Activated naive CD4-positive, alpha-beta T cell treated with Interleukin-2 at 50 U/mL for 16 hours (primary cell): ENCODE measurements at places on chromosomes 3 and 15.

- DNase-seq, result peak; percentile 72
These were observed 9.4 kb upstream of the MESP1 start for GRCh38 chr15:89760303-89761008.

GRCh38 chr3:108215871-108216270 is 6.4 kb downstream of the IFT57 start:
- no peak for DNase-seq

GRCh38 chr15:71048913-71049675 is 66.2 kb upstream of the THSD4 start:
- DNase-seq, result no peak

DNA sequence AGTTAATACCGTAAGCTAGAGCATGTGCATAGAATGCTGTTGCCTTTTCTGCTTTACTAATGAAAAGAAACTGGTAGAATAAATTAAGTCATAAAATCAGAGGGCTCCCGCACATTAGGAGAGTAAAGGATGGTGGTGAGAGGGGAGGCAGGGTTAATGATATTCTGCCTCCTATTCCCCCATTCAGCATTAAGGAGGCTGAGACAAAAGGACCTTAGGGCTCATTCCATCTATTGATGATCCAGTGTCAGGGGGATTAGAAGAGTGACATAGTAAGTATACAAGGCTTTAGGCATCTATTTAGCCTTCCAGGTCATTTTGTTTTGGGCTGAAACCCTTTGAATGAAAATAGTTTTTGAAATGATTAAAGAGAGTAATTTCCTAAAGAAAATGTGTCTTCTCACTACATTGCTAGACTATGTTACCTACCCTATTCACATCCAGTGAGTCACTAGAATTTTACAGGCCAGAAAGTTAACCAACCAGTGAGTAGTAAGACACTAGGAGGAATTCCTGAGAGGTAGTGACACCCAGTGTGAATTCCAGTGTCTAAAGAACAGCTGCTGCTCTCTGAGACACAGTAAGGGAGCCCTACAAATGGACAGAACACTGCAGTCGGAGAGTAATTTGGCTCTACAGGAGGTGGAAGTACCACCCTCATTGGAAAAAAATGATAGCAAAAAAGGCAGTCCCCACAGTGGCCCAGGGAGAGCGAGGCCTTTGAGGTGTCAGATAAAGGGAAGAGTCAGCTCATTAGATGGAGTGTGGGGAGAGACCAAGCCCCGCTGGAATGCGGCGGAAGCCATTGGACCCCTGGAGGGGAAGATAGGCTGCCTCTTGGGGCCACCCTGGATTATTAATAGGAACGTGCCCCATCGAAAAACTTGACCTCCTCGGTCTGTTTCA is 67.6 kb downstream of the TUSC7 start:
- no peak for DNase-seq

DNA sequence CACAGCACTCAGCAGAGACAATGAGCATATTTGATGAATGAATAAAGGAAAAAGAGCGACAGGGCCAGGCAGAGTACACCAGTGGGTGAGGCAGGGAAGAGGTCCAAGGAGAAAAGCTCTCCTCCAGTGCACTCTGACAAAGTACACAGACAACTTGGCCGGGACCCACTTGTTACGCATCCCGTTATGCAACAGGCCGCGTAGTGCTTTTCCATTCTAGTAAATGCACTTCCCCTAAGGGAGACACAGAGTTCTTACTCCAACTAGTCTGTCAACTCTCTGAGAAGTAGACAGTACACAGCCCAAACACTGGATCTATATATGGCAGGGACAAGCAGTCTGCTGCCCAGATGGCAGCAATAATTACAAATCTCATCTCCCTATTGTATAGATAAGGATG is 18.5 kb downstream of the LARP6 start:
- DNase-seq, result no peak

- no peak for DNase-seq
These were observed 16.4 kb downstream of the PLEKHO2 start for GRCh38 chr15:64858021-64858575.

DNA sequence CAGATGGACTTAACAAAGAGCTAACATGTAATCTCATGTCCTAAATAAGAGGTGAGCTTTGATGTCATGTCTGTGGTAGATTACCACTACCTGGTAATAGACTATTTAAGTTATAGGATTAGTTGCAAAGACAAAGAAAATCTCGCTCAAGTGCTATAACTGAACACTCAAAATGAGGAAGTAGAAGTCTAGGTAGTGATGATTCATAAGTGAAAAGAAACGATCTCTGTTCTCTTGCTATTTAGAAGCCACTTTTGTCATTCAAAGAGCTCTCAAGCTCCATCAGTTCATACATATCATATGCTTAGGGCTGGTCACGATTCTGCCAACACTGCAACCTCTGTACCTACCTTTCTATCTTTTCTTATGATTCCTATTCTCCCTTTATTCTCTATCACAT is 110.9 kb downstream of the EDEM1 start:
- DNase-seq, result no peak

- no peak for DNase-seq
These were observed 1359.8 kb downstream of the ZPLD1 start for GRCh38 chr3:103794656-103795055.

DNA sequence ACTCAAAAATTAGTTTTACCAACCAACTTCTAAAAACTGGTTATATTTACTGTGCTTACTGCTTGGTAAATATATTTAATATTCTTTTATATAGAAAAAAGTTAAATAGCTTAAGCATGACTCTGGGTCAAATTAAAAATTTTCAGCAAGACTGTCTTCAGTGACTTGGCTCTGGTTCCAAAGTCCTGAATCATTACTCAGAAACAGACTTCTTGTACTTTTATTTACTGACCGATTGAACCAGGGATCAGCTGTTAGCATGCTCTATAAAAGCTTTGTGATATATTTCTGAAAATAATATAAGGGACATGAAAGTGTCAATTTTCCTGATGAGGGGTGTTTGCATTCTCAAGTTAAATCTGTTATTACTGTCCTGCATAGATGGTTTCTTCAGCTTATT is 164.3 kb downstream of the MCTP2 start:
- no peak for DNase-seq

- DNase-seq, result no peak
These were observed 24.3 kb downstream of the LMCD1 start for GRCh38 chr3:8525893-8526292.

DNA sequence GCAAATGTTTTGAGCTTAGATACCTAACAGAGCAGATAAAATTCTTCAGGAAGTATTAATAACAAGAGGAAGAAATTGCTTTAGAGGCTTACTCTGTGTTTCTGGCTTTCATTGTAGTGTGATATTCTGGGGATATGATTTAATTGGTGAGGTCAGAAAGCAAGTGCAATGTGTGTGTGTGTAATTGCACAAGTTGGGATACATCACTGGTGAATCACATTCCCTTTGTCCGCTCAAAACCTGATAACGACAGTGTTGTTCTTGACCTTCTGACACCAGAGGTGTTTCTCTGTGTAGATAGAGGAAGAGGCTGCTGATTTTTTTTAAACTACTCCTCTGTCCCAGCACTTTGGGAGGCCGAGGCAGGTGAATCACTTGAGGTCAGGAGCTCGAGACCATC is 161.1 kb downstream of the CACNA2D3 start:
- DNase-seq, result no peak

GRCh38 chr15:98896802-98897732 is 110.5 kb downstream of the PGPEP1L start:
- no peak for DNase-seq

- DNase-seq, result no peak
These were observed 6.8 kb downstream of the PEAK1 start for GRCh38 chr15:77412972-77413698.

DNA sequence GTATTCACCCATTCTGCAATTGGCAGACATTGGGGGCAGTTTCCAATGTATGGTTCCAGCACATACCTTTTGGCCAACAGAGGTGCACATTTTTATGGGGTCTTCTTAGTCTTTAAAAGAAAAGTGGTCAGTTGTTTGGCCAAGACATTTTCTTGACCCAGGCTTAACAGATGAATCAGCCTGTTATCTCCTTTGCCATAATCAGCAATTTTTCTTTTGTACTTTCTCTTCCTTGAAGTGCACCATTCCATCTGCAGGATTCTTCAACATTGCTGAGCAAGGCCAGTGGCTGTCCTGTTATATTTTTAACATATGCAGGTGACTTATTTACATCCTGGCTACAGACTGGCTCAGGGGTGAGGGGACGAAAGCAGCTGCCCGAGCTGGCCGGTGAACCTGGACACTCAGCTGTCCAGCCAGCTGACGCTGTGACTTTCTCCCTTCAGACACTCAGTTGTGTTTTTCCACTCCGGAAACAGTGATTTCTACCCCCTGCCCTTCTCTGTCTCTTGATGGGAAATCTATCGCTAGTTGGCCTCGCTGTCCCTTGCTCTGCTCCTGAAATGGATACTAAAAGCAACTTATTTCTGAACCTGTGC is 96.5 kb upstream of the TNFAIP8L3 start:
- DNase-seq, result no peak

- no peak for DNase-seq
These were observed 238.8 kb upstream of the TLE3 start for GRCh38 chr15:70336425-70337009.

- no peak for DNase-seq
These were observed 33.6 kb downstream of the MCTP2 start for GRCh38 chr15:94265009-94265408.

DNA sequence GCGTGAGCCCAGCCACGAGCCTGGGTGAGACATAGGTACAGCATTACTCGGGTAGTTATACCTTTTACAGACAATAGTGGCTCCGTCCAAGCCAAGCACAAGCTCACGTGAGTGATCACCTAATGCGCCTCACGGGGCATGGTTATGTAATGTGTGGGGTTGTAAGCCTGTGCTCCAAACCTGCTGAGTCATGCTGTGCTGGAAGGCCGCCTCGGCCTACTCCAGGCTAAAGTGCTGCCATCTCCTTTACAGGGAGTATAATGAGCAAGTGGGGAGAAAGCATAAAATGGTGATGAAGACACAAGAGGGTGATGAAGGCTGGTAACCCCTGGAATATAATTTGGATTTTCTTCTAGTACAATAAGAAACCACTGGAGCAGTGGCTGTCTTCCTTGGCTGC is 175.8 kb upstream of the STT3B start:
- DNase-seq, result peak; percentile 3

DNA sequence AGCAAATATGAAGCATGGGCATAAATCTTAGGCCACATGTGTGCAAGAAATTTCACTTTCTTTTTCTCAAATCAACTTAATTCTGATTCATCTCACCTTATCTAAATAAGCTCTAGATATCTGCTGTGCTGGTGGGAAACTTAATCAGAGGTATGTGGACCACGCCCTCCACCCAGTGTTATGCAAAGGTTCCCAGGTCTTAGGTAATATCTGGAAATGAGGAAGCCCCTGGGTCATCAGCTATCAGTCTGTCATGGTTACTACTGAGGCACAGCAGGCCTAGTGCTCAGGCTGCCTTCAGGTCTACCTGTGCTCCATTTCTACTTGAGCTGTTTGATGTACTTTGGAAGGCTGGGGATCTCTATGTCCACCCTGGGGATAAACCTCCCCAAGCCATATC is 134.4 kb upstream of the KCNH8 start:
- DNase-seq, result no peak

DNA sequence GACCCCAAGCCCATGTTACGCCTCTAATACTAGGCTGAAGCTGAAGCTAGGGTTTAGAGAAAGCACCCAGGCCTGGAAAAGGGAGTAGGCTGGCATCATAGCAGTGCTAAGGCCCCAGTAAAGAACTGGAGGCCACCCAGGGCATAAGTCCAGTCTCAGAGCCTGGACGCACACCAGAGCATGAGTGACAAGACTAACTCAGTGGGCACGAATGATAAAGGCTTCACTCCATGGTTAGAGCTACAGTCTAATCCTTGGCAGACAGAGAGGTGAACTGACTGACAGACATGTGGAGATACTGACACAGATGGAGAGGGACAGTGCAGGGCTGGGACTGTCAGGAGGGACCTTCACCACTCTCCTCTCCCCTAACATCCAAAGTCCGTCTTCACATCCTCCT is 139.8 kb downstream of the KCNMB2 start:
- no peak for DNase-seq

- DNase-seq, result no peak
These were observed 185.8 kb upstream of the POU1F1 start for GRCh38 chr3:87462228-87462627.

DNA sequence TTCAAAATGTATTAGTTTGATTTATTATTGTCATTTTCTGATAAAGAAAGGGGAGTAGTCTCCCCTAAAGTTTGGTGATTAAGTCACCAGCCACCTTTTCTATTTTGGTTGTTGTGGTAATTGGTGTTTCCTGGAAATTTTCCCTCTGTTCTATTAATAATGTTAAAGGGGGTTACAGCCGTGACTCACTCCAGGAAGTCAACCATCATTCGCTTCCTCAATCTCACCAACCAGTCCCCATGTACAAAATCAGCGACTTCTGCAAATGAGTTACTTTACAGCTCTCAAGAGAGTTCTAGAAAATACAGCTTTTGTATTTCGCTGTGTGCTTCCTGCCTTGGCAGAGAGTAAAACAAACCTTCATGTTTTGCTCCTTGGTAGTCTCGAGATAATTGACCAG is 285.1 kb downstream of the LPP start:
- DNase-seq, result peak; percentile 18

GRCh38 chr3:151309566-151309965 is 7.1 kb downstream of the GPR87 start:
- no peak for DNase-seq

GRCh38 chr15:40424483-40425115 is 16.2 kb upstream of the BAHD1 start:
- no peak for DNase-seq

GRCh38 chr3:36196058-36196457 is 184.2 kb upstream of the STAC start:
- DNase-seq, result no peak

DNA sequence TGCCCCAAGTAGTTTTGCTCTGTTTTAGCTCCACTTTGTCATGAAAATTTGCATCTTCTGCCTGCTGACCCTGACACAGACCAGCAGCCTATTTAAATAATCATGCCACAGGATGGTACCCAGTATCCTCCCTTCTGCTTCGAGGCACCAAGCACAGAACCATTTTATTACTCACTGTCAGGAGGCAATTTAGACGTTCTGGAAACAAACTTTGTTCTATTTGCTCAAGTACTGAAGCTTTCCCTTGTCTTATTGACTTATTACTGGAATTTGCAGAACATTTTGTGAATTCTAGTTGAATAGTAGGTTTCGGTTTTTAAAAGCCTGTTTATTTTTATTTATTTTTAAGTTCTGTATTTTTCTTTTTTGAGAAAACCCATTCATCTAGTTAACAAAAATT is 279.6 kb upstream of the GADL1 start:
- DNase-seq, result no peak

- no peak for DNase-seq
These were observed 114.7 kb upstream of the BHLHE40 start for GRCh38 chr3:4864503-4864902.

GRCh38 chr3:128923576-128923975 is 44.2 kb downstream of the ACAD9 start:
- DNase-seq, result no peak

DNA sequence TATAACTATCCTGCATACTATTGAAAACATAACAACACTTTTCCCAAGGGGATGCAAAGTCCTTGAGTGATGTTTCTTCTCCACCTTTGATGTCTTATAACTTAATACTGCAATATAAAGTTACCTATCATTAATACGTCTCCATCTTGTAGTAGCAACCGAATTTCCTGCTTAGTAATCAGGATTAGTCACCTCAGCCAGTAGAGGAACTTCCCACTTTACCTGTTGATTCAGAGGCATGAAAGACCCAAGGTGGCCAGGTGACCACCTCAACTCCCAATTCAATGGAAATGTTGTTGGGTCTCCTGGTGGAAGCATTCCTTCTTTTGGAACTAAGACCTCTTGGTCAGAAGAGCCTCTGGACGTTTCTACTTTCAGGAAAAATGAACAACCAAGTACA is 3.5 kb upstream of the TMCC1 start:
- DNase-seq, result no peak

- DNase-seq, result no peak
These were observed 1.9 kb downstream of the COL8A1 start for GRCh38 chr3:99640214-99640851.
